ENCODE measurements at places on chromosomes 7 and 10. TPM values are rescaled to one million over a fixed set of nuclear protein-coding genes. Genes with fewer than 3 reads are reported as not detected.

Gene CPA2
- 1.0 TPM for total RNA-seq

Gene SP4
- 8.3 TPM for total RNA-seq

Gene TRIM50
- 2.2 TPM for total RNA-seq

Gene SPDYE3
- total RNA-seq: not detected

Gene MICU1
- total RNA-seq: 40.7 TPM

DNA sequence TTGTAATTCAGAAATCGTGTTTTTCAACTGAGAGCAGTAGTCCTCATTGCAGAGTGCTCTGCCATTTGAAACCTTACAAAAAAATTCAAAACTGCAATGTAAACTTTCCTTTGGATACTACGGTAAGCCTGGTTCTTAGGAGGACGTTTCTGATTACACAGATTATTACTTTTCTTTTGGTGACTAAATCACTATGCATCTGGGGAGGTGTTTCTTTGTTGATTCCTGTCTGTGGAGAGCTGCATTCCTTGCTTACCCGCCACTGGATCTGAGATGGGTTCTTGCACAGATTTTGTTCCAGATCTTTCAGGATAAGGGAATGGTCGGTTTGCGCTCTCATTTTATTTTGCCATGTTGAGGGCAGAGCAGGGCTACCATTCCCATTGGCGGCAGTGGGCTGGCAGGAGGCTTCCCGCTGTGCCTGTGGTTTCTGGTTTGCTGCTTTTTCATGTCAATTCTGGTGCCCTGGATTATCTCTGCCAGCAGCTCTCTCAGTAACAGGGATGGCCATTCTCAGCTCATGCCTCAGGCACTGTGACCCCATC, 485.1 kb downstream of the GLRX3 start:
- DNase-seq: no peak

- DNase-seq: no peak
These were observed 83.9 kb upstream of the NMT2 start for GRCh38 chr10:15252396-15252795.

GRCh38 chr10:50349554-50349953, 98.2 kb upstream of the ASAH2 start:
- no peak for DNase-seq

- no peak for DNase-seq
These were observed 24.9 kb upstream of the SFRP5 start for GRCh38 chr10:97796651-97797050.

DNA sequence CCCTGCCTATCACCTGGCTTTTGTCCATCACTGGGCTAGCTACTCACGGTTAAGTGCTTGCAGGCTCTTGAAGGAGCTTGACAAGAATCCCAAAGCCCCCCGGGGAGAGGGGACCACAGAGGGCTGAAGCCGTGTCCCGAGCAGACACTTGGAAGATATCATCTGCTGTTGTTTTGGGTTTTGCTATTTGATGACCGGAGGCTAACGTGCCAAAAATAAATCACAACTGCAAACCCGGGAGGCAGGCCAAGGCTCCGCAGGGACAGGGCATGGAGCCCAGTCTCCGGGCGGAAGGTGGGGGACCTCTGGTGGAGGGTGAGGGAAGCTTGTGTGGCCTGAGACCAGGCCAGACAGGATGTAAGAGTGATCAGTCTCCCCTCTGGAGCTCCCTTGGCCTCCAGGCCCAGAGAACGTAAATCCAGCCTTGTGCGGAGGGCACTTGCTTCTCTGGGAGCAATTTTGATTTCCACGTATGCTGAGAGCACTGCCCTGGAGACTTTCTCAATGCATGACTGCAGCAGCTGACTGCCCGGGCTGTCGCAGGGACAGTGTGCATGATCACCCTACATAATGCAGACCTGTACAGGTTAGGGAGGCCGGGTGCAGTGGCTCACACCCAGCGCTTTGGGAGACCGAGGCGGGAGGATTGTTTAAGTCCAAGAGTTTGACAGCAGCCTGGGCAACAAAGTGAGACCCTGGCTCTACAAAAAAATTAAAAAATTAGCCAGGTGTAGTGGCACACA, at the start of gene PHKG1:
Gene PHKG1 (minus strand): TSS at position 164 of the 743 bp plus-strand sequence. CDS start 4,011 bp downstream, outside the sequence.
- peak; percentile 94 for DNase-seq

- DNase-seq: no peak
These were observed 212.5 kb upstream of the HDAC9 start for GRCh38 chr7:18283045-18283444.

- DNase-seq: no peak
These were observed 52.7 kb downstream of the EEPD1 start for GRCh38 chr7:36205803-36206202.

DNA sequence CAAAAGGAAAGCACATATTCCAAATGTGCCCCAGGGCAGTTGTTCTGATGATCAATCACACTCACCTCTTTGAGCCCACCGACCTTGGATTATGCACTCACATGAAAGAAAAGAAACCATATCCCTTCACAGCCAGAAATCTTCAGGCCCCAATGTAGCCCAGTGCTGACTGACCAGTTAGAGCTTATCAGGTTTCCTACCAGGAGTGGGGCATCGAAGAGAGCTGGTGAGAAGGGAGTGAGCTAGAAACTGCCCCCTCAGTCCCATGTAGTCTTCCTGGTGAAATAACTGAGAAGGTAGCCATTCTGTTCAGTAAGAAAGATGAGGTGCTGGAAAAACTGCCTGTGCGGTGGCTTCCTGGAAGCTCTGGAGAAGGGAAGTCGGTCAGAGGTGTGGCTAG, 32.2 kb downstream of the NRCAM start:
- DNase-seq: no peak
